NCI-H526 treated with DMSO at 0.1 percent for 48 hours (cell line): ENCODE measurements at places on chromosomes 1 and 21.

DNA sequence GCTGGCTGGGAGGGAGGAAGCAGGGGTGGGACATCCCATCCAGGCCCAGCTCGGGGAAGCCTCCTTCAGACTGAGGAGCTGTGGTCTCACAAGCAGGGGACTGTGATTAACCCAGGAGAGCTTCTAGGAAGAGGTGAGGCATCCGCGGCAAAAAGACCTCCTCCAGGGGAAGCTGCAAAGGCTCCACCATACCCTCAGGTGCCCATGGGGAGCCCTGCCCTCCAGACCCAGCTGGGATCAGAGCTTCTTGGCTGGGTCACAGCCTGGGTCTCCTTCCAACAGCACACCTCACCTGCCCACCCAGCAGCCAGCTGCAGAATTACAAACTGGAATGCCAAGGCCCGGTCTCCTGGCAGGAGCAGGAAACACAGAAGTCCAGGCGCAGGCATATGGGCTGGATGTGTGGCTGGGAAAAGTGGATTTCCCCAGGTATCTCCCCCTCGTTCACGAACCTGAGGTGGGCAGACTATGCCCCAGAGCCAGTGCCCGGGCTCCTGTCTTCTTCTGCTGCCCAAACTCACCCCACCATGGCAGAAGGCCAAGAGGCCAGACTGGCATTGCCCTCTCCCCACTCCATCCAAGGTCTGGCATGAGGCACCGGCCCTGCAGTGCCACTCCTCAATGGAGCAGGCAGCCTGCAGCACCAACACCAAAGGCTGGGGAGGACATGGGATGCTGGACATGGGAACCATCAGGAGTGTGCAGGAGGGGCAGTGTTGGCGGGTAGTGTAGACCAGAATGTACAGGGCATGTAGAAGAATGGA is 15.4 kb upstream of the ARF1 start:
- no peak for DNase-seq

DNA sequence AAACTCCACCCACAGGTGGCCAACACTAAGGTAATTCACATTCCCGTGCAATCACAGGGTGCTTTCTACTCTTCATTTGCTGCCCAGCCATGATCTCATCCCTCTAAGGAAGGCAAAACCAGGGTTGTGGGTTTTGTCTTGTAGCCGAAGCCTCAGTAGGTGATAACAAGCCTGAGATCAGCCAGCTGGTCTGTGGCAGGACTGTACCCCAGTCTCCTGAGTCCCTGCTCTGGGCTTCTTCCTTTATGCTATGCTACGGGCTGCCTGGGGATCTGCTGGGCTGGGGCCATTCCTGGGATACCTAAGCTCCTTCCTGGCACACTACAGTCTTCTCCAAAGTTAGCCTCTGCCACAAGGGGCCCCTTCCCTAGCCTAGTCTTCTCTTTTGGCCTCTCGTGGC is 9.8 kb downstream of the PPFIA4 start:
- DNase-seq, result no peak

DNA sequence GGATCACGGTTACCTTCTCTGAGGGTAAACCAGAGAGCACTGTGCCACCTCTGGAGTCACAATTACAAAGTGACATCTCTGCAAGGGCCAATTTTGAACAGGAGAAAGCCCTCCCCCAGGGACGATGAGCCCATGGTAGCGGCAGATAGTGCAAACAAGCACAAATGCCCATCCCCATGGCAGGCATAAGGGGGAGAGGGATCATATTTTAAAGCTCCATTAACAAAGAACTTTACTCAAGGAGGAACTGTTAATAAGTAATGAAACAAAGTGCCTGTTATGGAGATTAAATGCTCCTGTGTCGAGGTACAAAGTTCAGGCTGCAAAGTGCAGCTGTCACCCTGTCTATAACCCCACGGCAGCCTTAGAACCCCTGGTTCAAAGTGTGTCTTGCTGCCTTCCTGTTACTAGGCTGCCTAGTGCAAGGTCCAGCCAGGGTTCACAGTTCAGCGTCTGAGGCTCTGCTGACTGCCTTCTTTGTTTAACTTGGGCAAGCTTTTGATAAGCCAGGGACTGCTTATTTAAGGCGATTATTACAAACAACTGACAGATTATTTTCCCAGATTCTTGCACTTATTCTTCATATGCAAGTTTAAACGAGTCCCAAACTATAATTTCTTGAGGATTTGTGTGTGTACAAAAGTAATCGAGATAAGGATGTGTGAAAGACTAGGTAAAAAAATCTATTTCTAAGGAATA is 75.7 kb upstream of the NRIP1 start:
- peak; percentile 30 for DNase-seq

DNA sequence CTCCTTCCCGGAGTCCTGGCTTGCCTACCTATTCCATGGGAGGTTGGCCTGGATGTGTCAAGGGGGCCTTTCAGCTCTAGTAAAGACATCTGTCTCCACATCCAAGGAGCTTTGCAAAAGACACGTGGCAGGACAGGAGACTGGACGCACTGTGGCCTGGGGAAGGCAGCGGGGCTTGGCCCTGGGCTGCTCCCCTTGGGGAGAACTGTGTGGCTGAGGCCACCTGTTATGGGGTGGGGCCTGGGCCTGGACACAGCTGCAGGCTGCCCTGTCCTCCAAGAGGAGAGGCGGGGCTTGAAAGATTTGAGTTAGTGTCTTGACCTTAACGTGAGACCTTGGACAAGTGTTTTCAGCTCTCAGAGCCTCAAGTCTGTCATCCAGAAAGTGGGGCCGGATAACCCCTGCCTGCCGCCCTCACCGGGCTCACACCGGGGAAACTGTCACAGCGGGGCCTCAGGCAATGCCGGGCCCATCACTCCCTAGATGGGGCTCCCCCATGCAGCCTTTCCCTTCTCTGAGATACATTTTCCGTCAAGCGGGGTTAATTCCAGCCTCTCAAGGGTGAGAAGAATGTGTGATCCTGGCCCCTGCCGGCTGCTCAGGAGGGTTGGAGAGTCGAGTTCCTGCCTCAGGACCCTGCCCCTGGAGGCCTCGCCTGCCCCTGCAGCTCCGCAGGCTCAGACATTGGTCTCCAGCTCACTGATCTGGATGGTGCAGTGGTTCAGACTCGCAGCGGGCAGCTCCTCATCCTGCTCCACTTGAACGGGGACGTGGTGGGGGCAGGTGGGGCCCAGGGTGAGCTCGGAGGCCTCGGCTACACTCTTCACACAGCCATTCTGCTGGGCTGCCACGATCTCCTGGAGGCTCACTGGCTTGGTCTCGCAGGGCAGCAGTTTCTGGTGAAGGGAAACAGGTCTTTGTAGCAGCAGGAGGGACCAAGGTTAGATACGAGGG is 25.6 kb downstream of the PODN start:
- DNase-seq, result no peak

DNA sequence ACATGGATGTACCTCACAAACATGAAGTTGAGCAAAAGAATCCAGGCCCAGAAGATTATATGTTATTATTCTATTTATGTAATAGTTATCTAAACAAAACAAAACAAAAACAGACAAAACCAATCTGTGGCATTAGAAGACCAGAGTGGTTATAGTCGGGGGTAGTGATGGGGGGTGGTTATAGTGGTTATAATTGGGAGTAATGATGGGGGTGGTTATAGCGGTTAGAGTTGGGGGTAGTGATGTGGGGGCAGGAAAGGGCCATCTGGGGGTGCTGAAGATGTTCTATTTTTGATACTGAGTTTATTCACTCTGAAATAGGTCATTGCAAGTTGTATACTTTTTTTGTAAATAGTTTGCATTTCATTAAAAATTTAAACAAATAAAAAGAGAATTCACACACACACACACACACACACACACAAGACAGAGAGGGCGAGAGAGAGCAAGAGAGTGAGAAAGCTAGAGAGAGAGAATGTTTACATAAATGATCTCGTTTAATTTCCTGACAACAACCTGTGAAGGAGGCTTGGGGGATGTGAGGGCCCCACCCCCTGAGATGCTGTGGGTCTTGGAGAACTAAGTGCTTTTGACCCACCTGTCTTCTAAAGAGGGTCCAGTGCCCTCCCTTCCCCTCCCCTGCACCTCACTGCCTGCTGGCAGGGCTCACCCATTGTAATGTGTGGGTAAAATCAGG is 37.4 kb downstream of the RHOU start:
- no peak for DNase-seq

DNA sequence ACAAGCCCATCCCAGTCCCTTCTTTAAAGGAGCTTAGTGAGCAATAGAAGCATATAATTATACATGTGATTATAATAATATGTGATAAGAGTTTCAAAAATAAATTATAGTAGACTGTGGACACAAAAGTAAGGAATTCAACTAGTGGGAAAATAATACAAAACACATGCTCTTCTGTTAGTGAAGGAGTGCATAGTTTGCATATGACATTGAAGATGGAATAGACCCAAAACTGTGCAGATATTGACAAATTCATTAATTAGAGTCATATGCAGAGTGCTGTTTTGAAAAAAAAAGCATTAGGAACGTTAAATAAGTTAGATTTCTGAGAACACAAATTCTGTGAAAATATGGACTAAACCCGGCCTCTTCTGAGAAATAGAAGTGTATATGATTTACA is 278.8 kb downstream of the ASTN1 start:
- DNase-seq, result no peak

- no peak for DNase-seq
Observed at GRCh38 chr1:13749543-13750341, 49.8 kb downstream of the PRDM2 start.

DNA sequence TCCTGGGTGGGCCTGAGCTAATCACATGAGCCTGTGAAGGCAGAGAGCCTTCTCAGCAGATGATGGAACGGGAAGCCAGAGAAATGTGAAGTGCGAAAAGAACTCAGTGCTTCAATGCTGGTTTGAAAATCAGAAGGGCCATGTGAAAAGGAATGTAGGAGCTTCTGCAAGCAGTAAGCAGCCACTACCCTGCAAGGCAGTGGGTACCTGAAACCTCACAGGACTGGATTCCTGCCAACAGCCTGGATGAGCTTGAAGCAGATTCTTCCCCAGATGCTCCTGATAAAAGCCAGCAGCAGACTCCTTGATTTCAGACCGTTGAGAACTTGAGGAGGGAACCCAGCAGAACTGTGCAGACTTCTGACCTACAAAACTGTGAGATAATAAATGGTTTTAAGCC is 158.6 kb downstream of the SYT2 start:
- no peak for DNase-seq

- DNase-seq, result no peak
Observed at GRCh38 chr1:31672986-31673385, 28.3 kb upstream of the PEF1 start.

- no peak for DNase-seq
Observed at GRCh38 chr1:204871405-204872037, 859 bp downstream of the NFASC start.

GRCh38 chr1:244353551-244354091 is 98.1 kb downstream of the ADSS2 start:
- DNase-seq, result no peak

- DNase-seq, result no peak
Observed at GRCh38 chr1:2908081-2908480, 106.6 kb upstream of the TTC34 start.

DNA sequence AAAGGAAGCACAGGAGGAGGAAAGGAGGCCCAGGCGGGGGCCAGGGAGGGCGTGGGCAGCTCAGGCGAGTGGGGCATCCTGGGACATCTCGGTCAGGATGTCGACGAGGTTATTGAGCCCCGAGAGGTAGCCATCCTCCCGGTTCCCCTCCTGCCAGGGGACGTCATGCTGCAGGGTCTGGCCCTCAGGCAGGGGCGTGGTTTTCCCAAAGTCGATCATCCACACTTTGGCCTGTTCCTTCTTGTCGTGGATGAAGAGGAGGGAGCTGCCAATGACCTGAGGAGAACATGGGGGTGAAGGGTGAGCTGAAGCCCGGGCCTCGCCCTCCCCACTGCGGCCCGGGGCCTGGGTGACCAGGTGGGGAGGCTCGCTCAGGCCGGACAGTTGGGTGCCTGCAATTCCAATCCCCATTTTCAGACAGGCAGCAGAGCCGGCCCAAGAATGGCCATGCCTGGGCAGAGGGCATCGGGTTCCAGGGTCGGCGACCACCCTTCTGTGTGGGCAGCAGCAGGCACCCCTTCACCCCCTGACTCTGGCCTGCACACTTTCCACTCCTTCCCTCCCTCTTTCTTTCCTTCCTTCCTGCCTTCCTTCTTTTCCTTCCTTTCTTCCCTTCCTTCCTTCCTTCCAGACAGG is 86.2 kb downstream of the STUM start:
- no peak for DNase-seq

DNA sequence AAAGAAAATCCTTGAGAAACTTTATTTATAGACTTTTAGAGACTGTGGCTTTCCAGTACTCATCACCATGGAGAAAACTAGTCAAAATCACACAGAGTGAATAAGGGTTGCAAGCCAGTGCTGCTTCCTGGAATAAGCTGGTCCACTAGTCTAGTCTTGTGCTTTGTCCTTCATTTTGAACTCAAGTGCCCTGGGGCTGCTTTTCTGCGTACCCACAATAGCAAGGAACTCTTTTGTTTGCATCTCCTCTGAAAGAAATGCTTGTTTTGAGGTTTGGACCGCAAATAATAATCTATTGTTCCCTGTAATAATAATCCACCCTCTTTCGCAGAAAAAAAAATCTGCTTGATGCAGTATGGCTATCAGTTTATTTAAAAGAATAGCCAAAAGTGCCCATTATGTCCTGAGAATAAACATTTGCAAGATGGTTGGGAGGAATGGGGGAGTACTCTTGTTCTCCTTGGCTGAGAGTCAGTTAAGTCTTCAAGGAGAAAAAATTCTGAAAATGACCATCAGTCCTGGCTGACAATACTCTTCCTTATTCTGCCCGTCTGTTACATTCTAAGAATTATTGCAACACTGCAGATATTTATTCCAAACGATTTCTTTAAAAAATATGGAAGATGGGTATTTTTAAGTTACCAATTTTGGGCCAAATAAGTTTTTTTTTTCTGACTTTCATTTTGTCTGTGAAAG is 41.9 kb downstream of the MPZL1 start:
- no peak for DNase-seq

- DNase-seq, result no peak
Observed at GRCh38 chr1:152506899-152507498, 3.6 kb upstream of the LCE5A start.

DNA sequence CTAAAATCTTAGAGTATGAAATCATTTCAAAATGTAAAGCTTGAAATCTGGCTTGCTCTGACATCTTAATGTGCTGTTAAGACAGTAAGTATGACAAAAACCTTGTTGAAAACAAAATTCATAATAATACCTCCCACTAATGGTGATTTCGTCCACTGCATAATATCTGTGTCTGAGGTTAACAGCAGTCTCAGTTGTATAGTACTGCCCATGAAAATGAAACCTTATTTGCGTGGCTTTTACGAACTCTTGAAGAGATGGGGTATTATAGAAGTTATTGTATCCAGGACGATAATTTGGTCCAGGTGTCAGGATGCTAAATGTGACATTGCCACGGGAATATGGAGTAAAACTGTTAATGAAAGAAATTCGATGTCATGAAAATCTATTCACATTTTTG is 99.9 kb downstream of the USH2A start:
- DNase-seq, result no peak

GRCh38 chr1:163076981-163077761 is 8.0 kb downstream of the RGS4 start:
- DNase-seq, result no peak

DNA sequence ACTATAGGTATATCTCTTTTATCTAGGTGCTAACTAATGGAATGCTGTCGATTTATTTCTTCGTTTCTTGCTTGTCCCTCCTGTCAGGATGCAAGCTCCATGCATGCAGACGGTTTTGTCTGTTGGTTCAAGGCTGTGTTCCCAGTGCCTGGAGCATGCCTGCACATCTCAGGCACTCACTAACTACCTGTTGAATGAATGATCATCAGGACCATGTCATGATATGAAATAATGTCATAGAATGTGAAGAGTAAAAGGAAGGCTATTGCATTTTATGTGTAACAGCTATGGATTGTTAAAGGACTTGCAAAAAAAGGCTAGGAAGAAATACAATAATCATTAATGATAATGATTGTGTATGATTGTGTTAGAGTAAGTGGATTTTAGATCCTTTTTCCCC is 4.2 kb downstream of the GPR25 start:
- DNase-seq, result no peak

- DNase-seq, result no peak
Observed at GRCh38 chr1:182195733-182196132, 134.2 kb upstream of the ZNF648 start.
